Activated effector memory CD4-positive, alpha-beta T cell treated with Interleukin-2 at 50 U/mL for 16 hours (primary cell): ENCODE measurements at places on chromosomes 12 and 14.

DNA sequence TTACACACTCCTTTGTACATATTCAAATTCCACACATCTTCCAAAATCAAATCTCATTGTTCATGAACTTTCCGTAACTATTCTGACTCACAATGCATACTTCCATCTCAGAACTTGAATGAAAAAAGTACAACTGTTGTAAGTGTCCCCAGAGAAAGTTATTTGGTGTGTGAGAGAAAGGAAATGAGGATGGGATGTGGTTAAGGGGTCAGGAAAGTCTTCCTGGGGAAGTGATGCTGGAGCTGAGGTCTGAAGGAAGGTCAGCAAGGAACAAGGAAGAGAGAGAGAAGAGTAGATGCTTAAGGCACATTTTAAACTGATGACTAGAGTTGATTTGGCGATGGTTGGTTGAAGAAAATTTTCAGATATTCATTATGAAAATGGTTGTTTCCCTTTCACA lies 340.0 kb upstream of the STXBP6 start:
- DNase-seq: no peak

DNA sequence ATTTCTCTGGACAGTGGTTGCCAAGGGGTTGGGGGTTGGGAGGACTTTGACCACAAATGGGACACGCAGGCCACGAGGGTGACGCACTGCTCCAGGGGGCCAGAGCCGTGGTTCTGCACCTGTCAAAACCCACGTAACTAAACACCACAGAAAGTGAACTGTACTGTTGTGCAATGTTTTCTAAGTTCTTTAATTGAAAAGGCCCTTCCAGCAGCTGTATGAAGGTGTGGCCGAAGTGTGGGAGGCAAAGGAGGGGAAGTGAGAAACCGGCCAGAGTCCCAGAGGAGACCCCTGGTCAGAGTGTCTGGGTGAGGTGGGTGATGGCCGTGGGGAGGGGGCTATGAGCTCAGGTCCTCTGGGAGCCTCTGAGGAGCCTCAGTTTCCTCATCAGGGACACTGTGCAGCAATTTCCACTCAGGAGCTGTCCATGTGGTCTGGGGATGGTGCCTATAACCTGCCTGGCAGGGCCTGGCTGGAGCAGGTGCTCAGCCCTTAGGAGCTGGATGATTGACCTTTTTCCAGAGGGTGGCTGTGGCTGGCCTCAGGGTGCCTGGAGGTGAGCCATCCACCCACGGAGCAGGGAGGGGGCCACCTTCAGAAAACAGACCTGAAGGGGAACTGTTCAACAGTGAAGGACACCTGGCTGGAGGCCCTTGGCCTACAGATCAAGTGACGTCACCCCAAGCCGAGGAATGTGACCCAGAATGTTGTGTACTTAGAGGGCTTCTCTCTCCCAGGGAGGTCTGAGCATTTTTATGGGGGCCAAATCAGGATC lies 9.8 kb upstream of the BDKRB2 start:
- DNase-seq: no peak

GRCh38 chr14:105354541-105354940 lies 40.0 kb downstream of the PACS2 start:
- DNase-seq: no peak

GRCh38 chr12:123337070-123337469 lies 27.6 kb downstream of the SBNO1 start:
- no peak for DNase-seq

DNA sequence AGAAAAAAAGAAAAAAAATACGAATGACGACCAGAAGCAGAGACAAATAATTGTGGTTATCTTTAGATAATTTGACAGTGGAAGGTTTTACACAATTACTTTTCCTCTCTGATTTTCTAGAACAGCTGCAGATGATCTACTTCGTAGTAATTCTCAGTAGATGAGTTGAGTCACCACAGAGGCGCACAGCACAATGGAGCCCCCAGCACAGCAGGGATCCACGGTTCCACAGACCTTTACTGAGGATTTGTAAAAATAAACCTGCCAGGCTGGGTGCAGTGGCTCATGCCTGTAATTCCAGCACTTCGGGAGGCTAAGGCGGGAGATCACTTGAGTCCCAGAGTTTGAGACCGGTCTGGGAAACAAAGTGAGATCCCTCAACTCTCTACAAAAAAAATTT lies 29.3 kb downstream of the AMN start:
- DNase-seq: no peak

DNA sequence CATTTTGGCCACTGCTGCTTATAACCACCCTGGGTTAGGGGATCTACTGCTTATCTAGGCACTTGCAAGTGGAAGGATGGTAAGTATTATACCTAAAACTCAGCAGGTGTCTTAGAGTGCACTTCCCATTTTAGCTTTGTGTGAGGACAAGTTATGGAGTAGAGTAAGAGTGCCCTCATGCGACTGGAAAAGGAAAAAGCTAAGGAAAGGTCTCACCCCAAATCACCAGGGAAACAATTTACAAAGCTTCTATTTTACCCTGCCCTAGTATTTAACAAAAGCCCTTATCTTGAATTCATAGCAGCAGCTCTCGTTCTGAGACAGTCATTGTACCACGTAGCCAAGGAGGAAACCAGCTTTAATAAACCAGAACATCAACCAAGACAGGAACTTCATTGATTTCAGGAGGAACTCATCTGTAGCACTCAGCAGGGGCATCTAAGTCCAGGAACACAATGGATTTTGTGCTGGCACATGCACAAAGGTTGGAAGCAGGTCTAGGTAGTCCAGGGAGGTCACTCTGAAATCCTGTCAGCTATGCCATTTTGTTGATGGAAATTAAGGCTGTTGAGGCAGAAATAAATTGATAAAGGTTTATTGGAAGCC lies 2.9 kb downstream of the RDH12 start:
- DNase-seq: no peak

GRCh38 chr14:58713677-58714076 lies 75.9 kb downstream of the DACT1 start:
- no peak for DNase-seq

DNA sequence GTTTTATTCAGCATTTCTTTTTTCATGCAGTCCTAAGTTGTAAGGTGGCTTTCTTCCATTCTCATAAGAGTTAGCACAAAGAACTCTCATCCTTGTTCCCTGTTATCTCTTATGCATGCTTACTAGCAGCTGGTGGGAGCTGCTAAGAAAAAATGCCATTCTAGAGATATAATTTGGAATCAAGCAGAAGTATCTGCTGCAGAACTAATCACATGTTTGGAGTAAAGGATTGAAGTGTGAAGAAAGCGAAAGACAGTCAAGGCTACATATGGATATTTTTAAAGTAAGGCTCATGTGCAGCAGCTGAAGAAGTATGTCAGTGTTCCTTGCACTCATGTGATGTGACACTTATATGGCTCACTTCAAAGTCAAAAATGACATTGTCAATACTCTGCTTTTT lies 116.2 kb upstream of the PCED1B start:
- DNase-seq: no peak

GRCh38 chr12:5220835-5221234 lies 177.2 kb downstream of the KCNA5 start:
- DNase-seq: no peak

DNA sequence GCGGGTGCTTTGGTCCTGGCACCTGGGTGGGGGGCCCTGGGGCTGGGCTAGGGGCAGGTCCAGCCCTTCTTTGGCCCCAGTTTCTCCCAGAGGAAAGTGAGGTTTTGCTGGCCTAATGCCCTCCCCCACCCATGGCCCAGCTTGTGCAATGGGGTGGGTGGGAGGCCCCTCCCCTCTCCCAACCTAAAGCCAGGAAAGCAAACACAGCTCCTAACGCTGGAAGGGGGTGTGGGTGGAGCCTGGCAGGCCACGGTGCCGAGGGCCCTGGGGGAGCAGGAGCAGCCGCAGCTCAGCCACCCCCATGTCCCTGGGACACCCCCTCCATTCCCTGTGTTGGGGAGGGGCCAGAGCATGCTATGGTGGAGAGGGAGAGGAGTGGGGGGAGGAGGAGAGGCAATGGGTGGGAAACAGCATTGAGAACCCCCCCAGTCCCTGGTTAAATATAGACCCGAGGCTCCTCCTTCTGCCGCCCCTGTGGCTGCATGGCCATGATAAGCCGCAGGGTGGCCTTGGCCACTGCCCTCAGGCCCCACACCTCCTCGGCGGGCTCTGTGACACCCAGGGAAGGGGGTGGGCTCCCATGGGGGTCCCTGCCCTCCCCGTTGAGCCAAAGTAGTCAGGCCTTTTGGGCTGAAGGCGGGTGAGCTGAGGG lies 4.7 kb downstream of the EXOC3L4 start:
- no peak for DNase-seq

GRCh38 chr14:100336618-100337530 lies 13.7 kb downstream of the SLC25A47 start:
- DNase-seq: no peak
